ENCODE measurements at places on chromosomes 12 and 14.

DNA sequence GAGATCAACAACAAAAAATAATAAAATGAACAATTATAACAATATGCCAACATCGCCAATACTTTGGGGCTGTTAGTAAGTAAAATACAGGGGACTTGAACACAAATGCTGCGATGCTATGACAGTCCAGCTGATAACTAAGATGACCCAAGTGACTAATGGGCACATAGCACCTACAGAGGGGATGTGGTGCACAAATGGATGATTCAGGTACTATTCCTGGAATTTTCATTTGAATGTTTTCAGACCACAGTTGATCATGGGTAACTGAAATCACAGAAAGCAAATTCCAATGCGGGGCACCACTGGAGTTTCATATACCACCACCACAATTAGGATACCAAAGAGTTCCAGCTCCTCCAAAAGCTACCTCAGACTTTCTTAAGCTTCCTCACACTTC, 82.9 kb downstream of the RCOR1 start:
- no peak for DNase-seq

- no peak for DNase-seq
Observed at GRCh38 chr14:104794099-104794498, 1.4 kb downstream of the AKT1 start.

- no peak for DNase-seq
Observed at GRCh38 chr14:68639000-68639757, 153.7 kb downstream of the ZFP36L1 start.

DNA sequence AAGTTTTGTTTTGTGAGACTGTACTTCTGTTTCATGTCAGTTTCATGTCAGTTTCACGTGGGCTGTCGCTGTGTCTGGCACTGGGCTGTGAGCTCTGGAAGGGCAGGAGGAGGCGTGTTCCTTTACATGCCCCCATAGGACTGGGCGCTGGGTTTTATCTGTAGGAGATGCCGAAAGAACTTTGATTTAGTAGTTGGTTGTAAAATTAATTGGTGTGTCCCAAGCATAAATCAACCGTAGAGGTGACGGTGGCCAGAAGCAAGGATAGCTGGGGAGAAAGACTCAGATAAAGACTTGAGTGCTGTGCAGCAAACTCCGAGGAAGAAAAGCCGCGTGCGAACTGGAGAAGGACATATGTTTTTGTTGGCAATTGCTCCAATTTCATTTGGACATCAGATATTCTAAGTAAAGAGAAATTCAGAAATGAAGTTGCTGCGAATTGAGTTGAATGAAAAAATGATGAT, 182.5 kb downstream of the VRK1 start:
- no peak for DNase-seq

- no peak for DNase-seq
Observed at GRCh38 chr12:65511134-65511834, 232.8 kb downstream of the MSRB3 start.

GRCh38 chr12:101634724-101635123, 40.0 kb downstream of the MYBPC1 start:
- no peak for DNase-seq

DNA sequence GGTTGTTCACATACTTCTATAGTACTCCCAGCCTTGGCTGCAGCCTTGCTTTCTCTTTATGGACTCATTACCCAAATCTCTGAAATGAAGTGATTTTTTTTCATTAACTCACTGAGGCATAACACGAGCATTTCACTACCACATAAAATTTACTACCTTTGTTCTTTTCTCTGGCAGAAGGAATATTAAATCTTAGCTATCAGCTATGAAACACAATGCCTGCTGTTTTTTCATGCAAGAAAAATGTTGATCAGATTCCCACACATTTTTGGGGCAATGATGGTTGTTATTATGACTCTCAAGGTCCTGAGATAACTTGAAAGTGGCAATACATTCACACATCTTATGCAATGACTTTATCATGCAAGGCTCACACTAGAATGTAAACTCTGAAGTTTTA, 225.3 kb upstream of the ATP2B1 start:
- no peak for DNase-seq

- peak; percentile 44 for DNase-seq
Observed at GRCh38 chr12:108616941-108617858, 16.5 kb downstream of the SELPLG start.

DNA sequence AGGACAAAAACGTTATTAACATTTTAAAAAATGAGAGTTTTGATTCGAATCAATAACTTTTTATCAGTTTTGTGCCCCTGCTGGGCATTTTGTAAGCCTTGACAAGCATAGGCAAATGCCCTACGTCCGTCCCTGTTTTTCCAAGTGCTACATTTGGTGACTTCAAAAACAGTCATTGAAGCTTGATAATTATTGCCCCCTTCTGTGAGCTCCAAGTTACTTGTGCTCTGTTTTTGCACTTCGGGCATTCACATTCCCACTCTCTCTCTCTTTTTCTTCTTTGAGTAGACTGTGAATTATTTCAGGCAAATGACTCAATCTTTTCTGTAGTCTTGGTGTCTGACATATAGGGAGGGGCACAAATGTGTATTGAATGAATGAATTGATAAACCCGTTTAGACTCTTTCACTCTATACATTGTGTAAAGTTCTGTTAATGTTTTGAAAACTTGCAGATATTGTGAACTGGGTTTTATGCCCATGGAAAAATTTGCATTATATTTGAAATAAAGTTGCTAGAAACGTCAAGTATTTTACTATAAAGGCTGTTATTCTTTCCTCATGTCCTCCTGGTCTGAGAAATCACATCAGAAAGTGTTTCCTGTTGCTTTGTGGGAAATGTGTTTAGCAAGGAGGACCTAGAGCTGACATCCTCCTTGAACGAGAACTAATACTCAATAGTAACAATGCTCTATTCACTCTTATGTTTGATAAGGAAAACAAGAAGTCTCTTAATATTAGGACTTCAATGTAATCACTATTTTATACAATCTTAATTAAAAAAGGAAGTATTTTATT, 1.4 kb downstream of the APAF1 start:
- no peak for DNase-seq

GRCh38 chr12:98818239-98818638, 173.1 kb downstream of the APAF1 start:
- no peak for DNase-seq

GRCh38 chr14:74048281-74048680, 29.1 kb downstream of the BBOF1 start:
- DNase-seq: no peak

DNA sequence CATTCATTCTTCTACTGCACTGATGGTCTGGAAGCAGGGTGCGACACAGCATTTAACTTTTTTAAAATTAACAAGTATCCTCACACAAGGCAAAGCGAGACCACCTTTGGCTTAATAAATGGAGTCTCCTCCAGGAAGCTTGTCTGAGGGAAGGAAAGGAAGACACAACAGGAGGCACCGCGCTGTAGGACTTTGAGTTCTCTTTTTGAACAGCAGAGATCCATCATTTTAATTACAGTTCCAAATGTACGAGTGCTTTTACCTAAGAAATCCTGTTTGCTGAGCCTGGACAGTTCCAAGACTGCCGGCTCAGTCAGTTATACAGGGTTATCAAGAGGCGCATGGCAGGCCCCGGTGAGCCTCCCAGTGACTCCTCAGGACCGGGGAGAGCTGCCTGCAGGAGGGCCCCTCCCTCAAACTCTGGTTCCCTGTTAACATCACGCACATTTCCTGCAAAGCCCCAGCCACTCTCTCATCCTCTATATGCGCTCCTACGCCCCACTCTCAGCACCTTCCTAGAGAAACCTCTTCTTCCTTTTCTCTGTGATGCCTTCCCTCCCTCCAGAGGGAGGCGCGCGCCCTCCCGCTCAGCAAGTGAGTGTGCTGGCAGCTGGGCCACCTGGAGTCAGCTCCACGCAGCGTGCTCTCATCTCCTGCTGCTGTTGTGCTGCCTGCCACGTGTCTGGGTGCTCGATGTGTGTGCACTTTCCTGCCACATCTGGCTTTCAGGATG, 46.1 kb downstream of the STX2 start:
- no peak for DNase-seq

DNA sequence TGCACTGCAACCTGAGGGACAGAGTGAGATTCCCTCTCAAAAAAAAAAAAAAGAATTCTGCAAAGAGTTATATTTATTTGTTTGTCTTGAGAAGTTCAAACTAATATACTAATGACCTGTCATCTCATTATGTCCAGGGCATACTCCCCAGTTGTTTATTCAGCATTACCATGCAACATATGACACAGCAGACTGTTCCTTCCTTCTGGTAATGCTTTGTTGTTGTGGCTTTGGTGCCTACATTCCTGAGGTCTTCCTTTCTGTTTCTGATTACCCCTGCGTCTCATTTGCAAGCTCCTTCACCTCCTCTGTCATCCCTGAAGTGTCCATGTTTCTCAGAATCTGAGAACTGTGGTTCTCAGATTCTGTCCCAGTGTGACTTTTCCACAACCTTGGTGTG, 55.3 kb downstream of the DERA start:
- no peak for DNase-seq

- DNase-seq: no peak
Observed at GRCh38 chr12:14364583-14365271, 755 bp upstream of the ATF7IP start.

DNA sequence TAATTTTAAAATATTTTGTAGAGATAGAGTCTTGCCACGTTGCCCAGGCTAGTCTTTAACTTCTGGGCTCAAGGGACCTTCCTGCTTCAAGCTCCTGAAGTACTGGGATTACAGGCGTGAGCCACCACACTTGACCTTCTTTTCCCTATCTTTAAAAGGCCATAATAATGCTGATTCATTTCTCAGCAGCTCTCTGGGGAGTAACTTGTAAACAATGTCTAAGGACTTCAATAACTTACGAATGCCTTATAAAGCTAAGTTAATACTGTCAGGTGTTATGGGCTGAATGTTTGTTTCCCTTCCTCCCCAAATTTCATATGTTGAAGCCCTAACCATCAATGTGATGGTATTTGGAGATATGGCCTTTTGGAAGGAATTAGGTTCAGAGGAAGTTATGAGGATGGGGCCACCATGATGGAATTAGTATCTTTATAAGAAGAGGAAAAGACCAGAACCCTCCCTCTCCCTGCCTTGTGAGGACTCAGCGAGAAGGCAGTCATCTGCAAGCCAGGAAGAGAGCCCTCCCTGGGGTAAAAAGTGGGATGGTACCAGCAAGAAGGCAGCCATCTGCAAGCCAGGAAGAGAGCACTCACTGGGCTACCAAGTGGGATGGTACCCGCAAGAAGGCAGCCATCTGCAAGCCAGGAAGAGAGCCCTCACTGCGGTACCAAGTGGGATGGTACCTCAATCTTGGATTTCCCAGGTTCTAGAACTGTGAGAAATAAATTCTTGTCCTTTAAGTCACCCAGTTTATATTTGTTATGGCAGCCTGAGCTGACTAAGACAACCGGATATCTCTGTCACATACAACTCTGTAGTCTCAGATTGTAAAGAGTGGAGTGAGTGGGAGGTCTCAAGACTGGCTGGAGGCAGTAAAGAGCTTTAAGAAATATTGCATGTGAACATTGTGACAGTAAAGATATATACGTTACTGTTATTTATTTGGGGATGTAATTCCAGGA, 16.3 kb upstream of the YBX3 start:
- DNase-seq: no peak

GRCh38 chr14:34029921-34030334, 79.1 kb upstream of the EGLN3 start:
- DNase-seq: no peak

DNA sequence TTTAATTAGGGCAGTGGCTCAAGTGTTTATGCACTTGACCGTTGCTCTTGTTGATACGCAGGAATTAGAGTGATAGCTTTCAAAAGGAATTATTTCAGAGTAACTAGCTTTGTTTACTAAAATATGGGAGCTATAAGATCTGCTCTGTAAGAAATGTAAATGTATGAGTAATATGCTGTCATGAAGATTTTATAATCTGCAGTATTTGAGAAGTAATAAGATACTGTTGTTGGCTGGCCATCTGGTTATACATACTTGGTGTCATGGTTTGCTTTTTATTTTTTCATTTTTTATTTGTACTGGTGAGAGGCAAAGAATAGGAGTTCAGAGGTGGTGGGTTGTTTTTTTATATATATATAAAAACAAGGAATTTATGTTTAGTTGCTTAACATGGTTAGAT, 58.5 kb downstream of the PLXNC1 start:
- no peak for DNase-seq

- no peak for DNase-seq
Observed at GRCh38 chr14:48704639-48705038, 881.5 kb downstream of the RPS29 start.

DNA sequence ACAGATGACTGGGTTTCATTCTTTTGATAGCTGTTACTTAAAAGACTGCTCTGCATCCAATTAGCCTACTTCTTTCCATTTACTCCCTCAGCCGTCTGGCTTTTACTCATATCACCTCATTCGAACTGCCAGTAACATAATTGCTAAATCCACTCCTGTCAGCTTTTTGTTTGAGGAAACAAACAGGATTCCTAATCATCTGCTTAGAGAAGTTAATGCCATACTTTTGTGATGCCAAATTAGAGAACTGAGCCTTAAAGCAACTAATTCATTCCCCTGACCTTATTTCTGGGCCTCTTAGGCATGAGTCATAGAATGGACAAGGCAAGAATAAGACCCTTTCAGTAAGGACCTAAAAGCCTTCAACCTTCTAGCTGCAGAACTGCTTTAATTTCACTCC, 2.9 kb downstream of the OXA1L start:
- DNase-seq: no peak

- no peak for DNase-seq
Observed at GRCh38 chr12:89859508-89860220, 151.0 kb upstream of the ATP2B1 start.

- no peak for DNase-seq
Observed at GRCh38 chr14:99312106-99312505, 40.1 kb upstream of the BCL11B start.

DNA sequence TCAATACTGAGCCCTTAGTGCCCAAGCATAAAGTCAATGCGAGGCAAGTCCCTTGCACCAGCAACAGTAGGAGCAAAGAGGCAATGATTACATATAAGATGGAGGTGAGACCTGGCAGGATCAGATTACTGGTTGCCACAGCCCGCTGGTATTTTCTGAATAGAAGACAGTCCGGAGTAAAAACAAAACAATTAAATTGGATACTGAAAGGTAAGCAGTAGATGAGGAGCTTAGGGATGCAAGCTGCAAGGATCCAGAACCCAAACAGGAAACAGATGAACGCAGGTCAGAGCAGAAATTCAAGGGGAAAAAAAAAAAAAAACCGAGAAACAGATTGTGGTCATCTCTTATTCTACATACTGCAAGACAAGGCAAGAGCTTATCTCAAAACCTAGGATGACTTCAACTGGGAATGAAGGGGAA, 119.6 kb downstream of the MED13L start:
- no peak for DNase-seq

DNA sequence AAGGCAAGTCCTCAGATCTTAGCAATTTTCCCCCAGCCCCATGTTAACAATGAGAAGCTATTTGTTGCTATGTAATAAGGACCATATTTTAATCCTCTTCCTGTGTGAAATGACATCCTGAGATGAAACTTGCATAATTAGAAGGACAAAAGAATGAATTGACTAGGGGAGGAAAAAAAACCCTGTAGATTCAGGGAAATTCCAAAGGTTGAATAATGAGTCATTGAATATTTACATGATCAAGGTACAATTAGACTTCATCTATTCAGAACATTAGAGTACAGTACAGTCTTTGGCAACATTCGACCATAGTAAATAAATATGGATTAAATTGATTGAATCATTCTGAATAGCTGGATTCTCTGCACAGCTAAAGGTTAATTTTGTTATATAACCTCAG, 9.4 kb downstream of the MYBPC1 start:
- DNase-seq: no peak

- DNase-seq: no peak
Observed at GRCh38 chr12:107436376-107436775, 249.2 kb upstream of the PWP1 start.

All from stimulated activated CD8-positive, alpha-beta memory T cell treated with anti-CD3 and anti-CD28 coated beads, Interleukin-15, amount 100 ng/mL, for 1 hour (primary cell).